Effector memory CD8-positive, alpha-beta T cell (primary cell): ENCODE measurements at places on chromosomes 5 and 9.

DNA sequence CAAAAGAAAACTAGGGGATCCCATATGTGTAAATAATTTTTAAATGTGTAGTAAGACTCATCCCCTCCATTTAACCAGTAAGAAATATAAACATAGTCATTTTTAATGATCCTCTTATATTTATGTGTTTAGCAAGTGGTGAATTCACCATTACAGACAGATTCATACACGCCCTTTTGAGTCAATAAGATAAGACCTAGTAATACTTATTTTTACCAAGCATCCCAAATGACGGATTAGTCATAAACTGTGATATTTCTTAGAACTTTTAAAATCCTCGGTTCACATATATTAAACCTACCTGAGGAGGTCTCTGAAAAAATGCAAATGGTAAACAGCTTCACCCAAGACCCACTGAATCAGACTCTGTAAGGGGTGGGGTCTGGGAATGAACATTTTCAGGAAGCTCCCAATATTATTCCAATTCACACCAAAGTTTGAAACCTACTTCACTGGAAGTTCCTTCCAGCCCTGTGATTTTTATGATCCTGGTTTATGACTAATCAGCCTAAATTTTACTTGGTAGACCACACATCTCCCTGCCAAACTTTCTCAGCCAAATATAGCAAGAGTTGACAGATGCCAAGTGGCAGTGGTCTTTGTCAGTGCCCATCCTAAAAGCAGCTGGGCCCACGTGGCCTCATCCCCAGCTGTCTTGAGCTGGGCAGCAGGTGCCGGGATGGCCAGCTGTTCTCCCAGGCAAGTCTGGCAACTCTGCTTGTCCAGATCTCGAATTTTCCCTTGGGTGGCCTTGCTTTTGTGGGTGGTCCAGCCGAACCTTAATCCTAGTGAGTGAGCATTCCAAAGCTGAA is 559.0 kb upstream of the RGMB start:
- no peak for DNase-seq
- no peaks in the 10 kb centered on the region for H3K4me1 ChIP-seq
- no peak overlapping the region for H3K27ac ChIP-seq
- H3K4me3 ChIP-seq = no peak overlapping the region
- no peaks in the 10 kb centered on the region for H3K36me3 ChIP-seq

- no peaks in the 10 kb centered on the region for H3K36me3 ChIP-seq
- DNase-seq = no peak
- no peak overlapping the region for H3K27ac ChIP-seq
These were observed 116.8 kb upstream of the CNTLN start for GRCh38 chr9:17017931-17018491.

DNA sequence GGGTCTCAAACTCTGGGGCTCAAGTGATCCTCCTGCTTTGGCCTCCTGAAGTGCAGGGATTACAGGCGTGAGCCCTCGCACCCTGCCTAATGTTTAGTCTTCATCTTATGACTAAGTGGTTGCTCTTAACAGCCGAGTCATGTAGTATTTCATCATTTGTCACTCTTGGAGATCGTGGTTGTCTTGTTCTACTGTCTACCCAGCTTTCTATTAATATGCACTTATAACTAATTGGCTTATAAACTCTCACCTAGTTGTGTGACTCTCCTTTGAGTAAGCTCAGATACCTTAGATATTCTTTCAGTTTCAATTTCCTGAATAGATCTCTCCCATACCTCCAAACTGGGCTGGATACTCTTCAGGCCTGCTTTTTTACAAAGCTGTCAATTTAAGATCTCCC is 19.9 kb downstream of the SLC44A1 start:
- no peaks in the 10 kb centered on the region for H3K27me3 ChIP-seq
- no peak overlapping the region for H3K4me3 ChIP-seq
- no peaks in the 10 kb centered on the region for H3K36me3 ChIP-seq
- no peak overlapping the region for H3K27ac ChIP-seq

- peaks cover 57% of the 10 kb centered on the region for H3K4me1 ChIP-seq
- peak overlapping the region; percentile 75 for H3K27ac ChIP-seq
- peaks cover 7% of the 10 kb centered on the region for H3K36me3 ChIP-seq
- H3K27me3 ChIP-seq = no peaks in the 10 kb centered on the region
These were observed 21.7 kb downstream of the PHF2 start for GRCh38 chr9:93597871-93598646.

DNA sequence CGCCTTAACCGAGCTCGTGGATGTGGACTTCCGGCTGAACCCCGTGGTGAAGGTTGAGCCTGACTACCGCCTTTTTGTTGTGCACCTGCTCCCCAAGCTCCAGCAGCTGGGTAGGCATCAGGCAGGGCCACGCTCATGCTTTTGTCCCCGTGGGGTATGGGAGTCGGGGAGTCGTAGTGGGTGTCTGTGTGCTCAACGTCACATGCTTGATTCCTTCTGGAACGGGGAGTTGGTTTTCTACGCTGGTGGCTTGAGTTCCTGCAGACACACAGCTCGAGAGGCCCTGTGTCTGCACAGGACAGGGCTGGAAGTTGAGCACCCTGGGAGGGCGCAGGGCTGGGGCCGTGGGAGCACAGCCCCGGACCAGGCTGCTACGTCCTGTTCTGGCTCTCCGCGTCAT is 8.0 kb downstream of the CEP72 start:
- H3K36me3 ChIP-seq = peaks cover 13% of the 10 kb centered on the region
- H3K27ac ChIP-seq = no peak overlapping the region
- no peak for DNase-seq

GRCh38 chr5:139901251-139901575 is 105.6 kb downstream of the PSD2 start:
- H3K4me1 ChIP-seq = peaks cover 37% of the 10 kb centered on the region
- DNase-seq = no peak
- no peaks in the 10 kb centered on the region for H3K36me3 ChIP-seq
- H3K4me3 ChIP-seq = no peak overlapping the region
- H3K27me3 ChIP-seq = peaks cover 60% of the 10 kb centered on the region

- H3K27ac ChIP-seq = peak overlapping the region; percentile 95
- peaks cover 30% of the 10 kb centered on the region for H3K36me3 ChIP-seq
- DNase-seq = no peak
- peak overlapping the region; percentile 98 for H3K4me3 ChIP-seq
- peaks cover 33% of the 10 kb centered on the region for H3K4me1 ChIP-seq
These were observed 719 bp downstream of the MIGA2 start for GRCh38 chr9:129036923-129037766.

DNA sequence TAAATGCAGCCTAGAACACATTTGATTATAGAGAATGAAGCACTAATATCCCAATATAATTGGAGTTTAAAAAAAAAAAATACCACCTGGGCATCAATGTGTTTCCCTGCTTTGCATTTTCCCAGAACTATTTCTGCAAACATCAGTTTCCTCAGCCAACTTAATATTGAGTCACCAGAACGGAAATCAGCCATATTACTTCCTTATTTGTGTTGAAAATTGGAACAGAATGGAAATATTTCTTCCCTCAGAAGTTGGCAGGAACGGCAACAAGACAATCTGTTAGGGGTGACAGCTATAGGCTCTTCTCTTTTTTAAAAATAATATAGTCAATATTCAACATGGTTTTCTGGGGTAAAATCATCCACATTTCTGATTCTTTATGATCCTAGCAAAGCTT is 4.0 kb downstream of the MFAP3 start:
- H3K36me3 ChIP-seq = peaks cover 17% of the 10 kb centered on the region
- H3K4me3 ChIP-seq = no peak overlapping the region
- DNase-seq = no peak

DNA sequence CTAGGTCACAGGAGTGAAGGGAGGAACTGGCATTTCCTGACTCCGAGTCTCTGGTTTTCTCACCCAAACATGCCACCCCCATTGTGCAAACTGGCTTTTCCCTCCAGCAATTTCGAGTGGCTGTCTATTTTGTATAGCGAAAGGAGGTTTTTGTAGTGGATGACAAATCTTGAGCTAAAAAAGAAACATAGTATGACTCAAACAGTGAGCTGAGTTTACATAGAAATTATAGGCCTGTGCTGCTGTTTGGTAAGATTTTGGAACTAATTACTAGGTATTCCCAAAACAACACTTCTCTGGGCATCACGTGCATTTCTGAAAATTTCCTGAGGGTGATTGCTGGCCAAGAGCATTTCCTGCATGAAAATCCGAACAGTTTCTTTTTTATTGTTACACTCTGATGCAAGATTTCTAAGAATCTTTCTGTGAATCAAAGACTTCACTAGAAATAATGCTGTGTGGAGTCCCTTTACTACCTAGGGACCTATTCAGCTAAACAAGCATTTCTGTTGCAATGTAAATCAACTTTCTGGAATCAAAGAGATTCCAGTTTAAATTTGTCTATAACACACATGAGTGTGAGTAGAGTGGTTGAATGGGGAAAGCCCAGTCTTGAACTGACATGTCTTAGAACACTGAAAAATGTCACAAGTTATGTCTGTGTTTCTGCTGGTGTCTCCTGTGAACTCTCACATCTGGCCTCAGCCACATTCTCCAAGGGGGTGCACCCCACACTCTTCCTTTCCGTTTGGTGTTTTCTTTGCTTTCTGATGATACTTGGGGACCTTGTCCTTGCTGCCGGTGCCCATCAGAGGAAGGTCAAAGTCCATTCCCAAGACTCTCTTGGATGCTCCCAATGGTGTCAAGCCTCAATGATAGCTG is 33.3 kb upstream of the DAPK1 start:
- no peaks in the 10 kb centered on the region for H3K4me1 ChIP-seq
- H3K4me3 ChIP-seq = no peak overlapping the region
- H3K27me3 ChIP-seq = no peaks in the 10 kb centered on the region
- no peak for DNase-seq
- no peak overlapping the region for H3K27ac ChIP-seq

GRCh38 chr5:4553130-4553529 is 587.0 kb upstream of the ADAMTS16 start:
- H3K4me3 ChIP-seq = no peak overlapping the region
- H3K36me3 ChIP-seq = no peaks in the 10 kb centered on the region
- DNase-seq = no peak
- no peaks in the 10 kb centered on the region for H3K4me1 ChIP-seq

- no peak for DNase-seq
- no peaks in the 10 kb centered on the region for H3K4me1 ChIP-seq
- no peak overlapping the region for H3K27ac ChIP-seq
- no peaks in the 10 kb centered on the region for H3K36me3 ChIP-seq
- H3K27me3 ChIP-seq = no peaks in the 10 kb centered on the region
These were observed 1043.0 kb upstream of the C9orf72 start for GRCh38 chr9:28616310-28616709.

- no peak for DNase-seq
- no peak overlapping the region for H3K4me3 ChIP-seq
- no peak overlapping the region for H3K27ac ChIP-seq
These were observed 14.5 kb downstream of the GSN start for GRCh38 chr9:121282277-121283079.

GRCh38 chr5:8136271-8136670 is 267.3 kb downstream of the MTRR start:
- no peak for DNase-seq
- H3K27me3 ChIP-seq = no peaks in the 10 kb centered on the region
- no peak overlapping the region for H3K27ac ChIP-seq
- no peak overlapping the region for H3K4me3 ChIP-seq
- no peaks in the 10 kb centered on the region for H3K4me1 ChIP-seq

GRCh38 chr5:65461490-65461889 is 20.2 kb downstream of the ADAMTS6 start:
- H3K36me3 ChIP-seq = no peaks in the 10 kb centered on the region
- H3K27me3 ChIP-seq = no peaks in the 10 kb centered on the region
- DNase-seq = no peak
- no peaks in the 10 kb centered on the region for H3K4me1 ChIP-seq
- no peak overlapping the region for H3K4me3 ChIP-seq

GRCh38 chr9:109513871-109514270 is 15.8 kb upstream of the PTPN3 start:
- no peak for DNase-seq
- no peak overlapping the region for H3K4me3 ChIP-seq
- peaks cover 6% of the 10 kb centered on the region for H3K27me3 ChIP-seq
- H3K27ac ChIP-seq = no peak overlapping the region

DNA sequence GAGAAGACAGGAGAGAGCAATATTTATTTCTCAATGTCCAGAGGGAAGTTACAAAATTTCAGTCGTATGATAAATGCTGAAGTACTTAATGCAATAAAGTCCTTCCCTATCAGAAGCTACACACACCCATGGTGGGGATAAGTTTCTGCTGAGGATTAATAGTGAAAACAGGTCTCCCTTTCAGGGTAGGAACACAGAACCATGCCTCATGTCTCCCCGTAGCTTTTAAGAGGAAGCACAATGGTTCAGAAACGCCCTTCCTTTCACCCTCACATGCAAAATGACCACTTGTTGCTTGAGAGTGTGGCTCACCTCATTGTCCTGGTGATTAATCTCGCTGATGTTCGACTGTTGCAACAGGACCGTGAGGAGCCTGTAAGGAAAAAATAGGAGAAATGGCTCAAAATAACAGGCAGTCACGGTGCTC is 73.6 kb downstream of the ANKRD55 start:
- H3K4me3 ChIP-seq = no peak overlapping the region
- DNase-seq = no peak
- peaks cover 17% of the 10 kb centered on the region for H3K4me1 ChIP-seq
- H3K27ac ChIP-seq = no peak overlapping the region
- no peaks in the 10 kb centered on the region for H3K36me3 ChIP-seq

DNA sequence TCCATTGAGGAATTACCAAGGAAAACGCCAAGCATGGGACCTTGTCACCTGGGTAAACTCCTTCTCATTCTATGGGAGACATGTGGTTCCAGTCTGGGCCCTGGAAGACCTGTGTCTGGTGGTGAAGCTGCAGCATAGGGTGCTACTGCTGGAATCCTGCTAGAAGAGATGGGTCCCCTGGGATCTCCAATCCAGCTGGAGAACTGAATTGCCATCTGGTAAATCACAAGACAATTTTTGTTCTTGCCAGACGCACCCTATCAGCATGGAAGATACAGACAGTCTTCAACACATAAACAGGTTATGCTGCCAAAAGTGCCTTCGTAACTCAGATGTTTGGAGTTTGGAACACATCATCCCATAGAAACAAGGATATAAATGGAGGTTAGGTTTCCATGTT is 424.0 kb upstream of the BRINP1 start:
- no peak overlapping the region for H3K27ac ChIP-seq
- H3K4me3 ChIP-seq = no peak overlapping the region
- H3K4me1 ChIP-seq = no peaks in the 10 kb centered on the region
- no peaks in the 10 kb centered on the region for H3K36me3 ChIP-seq

- no peak for DNase-seq
- no peaks in the 10 kb centered on the region for H3K36me3 ChIP-seq
- H3K4me1 ChIP-seq = no peaks in the 10 kb centered on the region
- no peak overlapping the region for H3K4me3 ChIP-seq
These were observed 45.7 kb upstream of the PITX1 start for GRCh38 chr5:135079760-135080159.

DNA sequence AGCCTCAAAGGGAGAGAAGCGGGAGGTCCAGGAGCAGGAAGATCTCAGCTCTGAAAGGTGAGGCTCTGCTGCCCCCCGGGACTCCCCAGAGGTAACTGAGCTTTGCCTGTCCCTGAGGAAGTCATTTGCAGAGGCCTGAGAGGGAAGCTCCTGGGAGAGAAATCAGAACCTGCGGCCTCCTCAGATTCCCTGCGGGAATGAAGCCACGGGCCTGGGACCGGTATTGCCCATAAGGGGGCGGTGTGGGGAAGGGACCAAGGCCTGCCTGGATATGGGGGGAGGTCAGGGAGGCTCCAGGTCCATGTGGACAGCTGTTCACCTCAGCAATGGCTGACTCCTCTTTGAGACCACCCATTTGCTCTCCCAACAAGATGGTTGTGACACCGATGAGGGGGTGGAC is 1.3 kb downstream of the SPATA31E1 start:
- no peak for DNase-seq
- H3K4me1 ChIP-seq = no peaks in the 10 kb centered on the region
- H3K27me3 ChIP-seq = peaks cover 21% of the 10 kb centered on the region
- H3K36me3 ChIP-seq = no peaks in the 10 kb centered on the region
- no peak overlapping the region for H3K4me3 ChIP-seq
